ENCODE measurements at places on chromosomes 6 and 20.

GRCh38 chr6:122790028-122790422, 967 bp downstream of the SMPDL3A start:
- no peaks in the 10 kb centered on the region for H3K36me3 ChIP-seq
- H3K27ac ChIP-seq = no peak overlapping the region

GRCh38 chr6:28486988-28487742, 28.4 kb downstream of the GPX6 start:
- no peak for DNase-seq
- peaks cover 54% of the 10 kb centered on the region for H3K27me3 ChIP-seq
- H3K36me3 ChIP-seq = no peaks in the 10 kb centered on the region
- H3K4me3 ChIP-seq = no peak overlapping the region
- H3K4me1 ChIP-seq = peaks cover 17% of the 10 kb centered on the region

GRCh38 chr6:16505711-16506357, 255.4 kb downstream of the ATXN1 start:
- no peaks in the 10 kb centered on the region for H3K36me3 ChIP-seq
- H3K4me3 ChIP-seq = no peak overlapping the region
- no peak for DNase-seq
- peaks cover 15% of the 10 kb centered on the region for H3K4me1 ChIP-seq

GRCh38 chr6:37785002-37785662, 34.4 kb upstream of the ZFAND3 start:
- H3K27ac ChIP-seq = no peak overlapping the region
- H3K4me3 ChIP-seq = no peak overlapping the region
- H3K27me3 ChIP-seq = peaks cover 23% of the 10 kb centered on the region
- H3K4me1 ChIP-seq = peaks cover 17% of the 10 kb centered on the region
- no peak for DNase-seq
- H3K36me3 ChIP-seq = no peaks in the 10 kb centered on the region

DNA sequence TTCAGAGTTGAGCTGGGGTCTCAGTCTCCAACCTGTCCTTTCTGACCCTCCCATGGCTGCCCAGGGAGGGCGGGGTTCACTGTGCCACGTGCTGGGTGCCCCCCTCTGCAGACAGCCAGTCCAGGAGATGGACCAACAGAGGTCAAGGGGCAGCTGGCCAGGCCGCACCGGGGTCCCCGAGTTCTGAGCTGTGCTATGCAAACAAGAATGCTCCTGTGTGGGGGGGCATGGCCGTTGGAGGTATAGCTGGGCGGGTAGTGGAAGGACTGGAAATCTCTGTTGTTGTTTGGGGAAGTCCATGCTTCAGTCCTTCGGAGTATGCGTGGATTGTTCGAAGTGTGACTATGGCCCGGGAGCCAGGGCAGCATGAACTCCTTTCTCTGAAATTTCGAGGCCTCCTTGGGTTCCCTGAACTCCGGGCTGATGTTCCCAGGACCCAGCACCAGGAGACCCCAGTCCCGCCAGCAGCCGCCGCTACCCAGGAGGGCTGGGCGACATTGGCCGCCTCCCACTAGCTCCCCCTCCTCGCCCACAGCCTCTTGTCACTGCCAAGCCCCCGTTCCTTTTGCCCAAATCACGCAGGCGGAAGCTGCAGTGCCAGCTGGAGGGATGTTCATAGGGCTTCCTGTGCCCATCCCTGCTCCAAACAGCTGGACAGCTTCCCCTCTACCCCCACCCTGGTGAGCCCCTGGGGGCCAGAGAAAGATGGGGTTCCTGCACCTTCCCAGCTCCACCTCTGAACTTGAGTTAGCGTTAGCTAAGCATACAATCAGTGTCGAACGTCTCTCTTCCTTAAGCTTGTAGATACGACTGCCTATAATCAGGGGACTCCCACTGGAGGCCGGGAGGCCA, 126.6 kb downstream of the TAF4 start:
- no peaks in the 10 kb centered on the region for H3K27me3 ChIP-seq
- H3K36me3 ChIP-seq = no peaks in the 10 kb centered on the region
- H3K27ac ChIP-seq = no peak overlapping the region
- no peak for DNase-seq
- H3K4me1 ChIP-seq = no peaks in the 10 kb centered on the region

GRCh38 chr20:44603327-44603726, 20.9 kb downstream of the PKIG start:
- no peaks in the 10 kb centered on the region for H3K27me3 ChIP-seq
- DNase-seq = no peak
- H3K4me3 ChIP-seq = no peak overlapping the region
- H3K4me1 ChIP-seq = peaks cover 14% of the 10 kb centered on the region

DNA sequence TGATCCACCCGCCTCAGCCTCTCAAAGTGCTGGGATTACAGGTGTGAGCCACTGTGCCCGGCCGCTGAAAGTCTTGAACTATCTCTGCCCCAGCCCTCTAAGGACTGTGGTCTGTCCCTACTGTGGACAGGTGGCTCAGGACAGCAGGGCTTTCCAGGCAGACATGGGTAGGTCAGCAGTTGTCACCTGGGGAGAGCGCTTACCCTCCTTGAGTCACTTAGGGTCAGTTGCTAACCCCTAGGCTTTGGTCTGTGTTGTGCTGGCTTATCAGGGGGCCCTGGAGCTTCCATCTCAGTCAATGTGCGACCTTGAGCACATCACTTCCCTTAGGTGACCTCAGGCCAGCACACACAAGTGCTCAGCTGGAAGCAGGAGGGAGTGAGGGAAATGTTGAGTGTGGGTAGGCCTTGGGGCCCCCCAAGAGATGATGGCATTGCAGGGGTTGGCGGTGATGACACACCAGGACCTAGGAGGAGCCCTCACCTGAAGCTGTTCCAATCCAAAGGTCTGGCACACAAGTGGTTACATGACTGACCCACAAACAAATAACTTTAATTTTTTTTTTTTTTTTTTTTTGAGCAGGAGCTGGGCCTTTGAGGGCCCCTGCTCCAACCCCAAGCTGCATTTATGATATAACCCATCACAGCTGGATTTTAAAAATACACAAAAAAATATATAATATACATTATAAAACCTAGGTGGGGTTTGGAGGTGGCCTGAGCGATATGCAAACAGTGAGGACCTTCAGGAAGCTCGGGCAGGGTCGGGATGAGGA, 5.1 kb downstream of the RPL10A start:
- peaks cover 53% of the 10 kb centered on the region for H3K36me3 ChIP-seq
- H3K27ac ChIP-seq = no peak overlapping the region
- H3K4me3 ChIP-seq = no peak overlapping the region
- peaks cover 38% of the 10 kb centered on the region for H3K4me1 ChIP-seq
- no peak for DNase-seq
- no peaks in the 10 kb centered on the region for H3K27me3 ChIP-seq

- H3K27me3 ChIP-seq = no peaks in the 10 kb centered on the region
- no peaks in the 10 kb centered on the region for H3K36me3 ChIP-seq
- no peak overlapping the region for H3K27ac ChIP-seq
- H3K4me1 ChIP-seq = no peaks in the 10 kb centered on the region
- no peak for DNase-seq
- no peak overlapping the region for H3K4me3 ChIP-seq
These were observed 118.2 kb upstream of the DST start for GRCh38 chr6:56760842-56761241.

DNA sequence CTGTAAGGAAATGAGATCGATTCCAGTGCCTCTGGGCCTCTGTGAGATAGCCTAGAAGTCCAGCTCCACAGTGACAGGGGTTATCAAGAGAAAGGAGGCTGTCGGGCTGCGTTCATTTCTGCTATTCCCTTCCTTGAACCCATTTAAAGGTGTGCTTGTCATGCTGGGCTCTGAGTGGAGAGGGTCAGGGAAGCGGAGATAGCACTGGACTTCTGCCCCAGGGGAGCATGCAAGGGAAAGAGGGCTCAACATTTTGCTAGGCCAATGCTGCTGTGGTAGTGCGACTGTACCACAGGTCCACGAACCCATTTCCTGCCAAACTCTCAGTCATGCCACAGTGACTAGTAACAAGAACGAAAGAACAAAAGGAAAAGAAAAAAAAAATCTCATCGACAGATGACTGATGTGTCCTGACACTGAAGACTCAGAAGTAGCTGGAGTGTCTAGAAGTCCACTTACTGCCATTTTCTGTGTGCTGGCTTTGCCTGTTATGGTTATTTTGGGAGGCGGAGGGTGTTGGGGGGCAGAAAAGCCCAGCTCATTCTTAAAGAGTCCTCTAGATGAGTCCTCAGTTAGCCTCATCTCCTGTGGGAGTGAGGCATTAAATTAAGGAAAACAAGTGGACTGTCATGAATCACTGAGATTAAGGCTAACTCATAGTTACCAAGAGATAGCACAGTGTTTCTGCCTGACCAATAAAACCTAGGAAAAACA, 8.1 kb downstream of the NEDD9 start:
- H3K36me3 ChIP-seq = no peaks in the 10 kb centered on the region
- H3K27ac ChIP-seq = no peak overlapping the region
- H3K27me3 ChIP-seq = no peaks in the 10 kb centered on the region
- peaks cover 24% of the 10 kb centered on the region for H3K4me1 ChIP-seq

- H3K36me3 ChIP-seq = no peaks in the 10 kb centered on the region
- DNase-seq = no peak
- H3K4me1 ChIP-seq = no peaks in the 10 kb centered on the region
- no peak overlapping the region for H3K27ac ChIP-seq
These were observed 195.4 kb upstream of the RUNX2 start for GRCh38 chr6:45132658-45133294.

DNA sequence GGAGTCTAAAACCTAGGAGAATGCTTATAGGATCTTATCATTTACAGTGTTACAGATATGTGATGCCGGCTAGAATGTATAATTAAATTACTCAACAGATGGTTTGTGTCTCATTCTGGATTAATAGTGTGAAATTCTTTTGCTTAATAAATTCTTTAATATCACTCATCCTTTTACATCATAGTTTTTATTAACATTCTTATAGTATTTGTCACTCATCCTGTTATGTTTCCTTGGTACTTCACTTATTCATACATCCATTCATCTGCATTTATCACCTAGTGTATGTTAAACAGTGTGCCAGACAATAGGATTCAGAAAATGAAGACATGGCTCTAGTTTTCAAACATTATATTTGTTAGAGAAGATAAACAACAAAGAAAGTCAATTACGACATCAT, 468.7 kb downstream of the FRK start:
- no peaks in the 10 kb centered on the region for H3K4me1 ChIP-seq
- no peak for DNase-seq
- no peak overlapping the region for H3K27ac ChIP-seq
- H3K36me3 ChIP-seq = no peaks in the 10 kb centered on the region
- H3K27me3 ChIP-seq = no peaks in the 10 kb centered on the region

- H3K36me3 ChIP-seq = no peaks in the 10 kb centered on the region
- H3K4me3 ChIP-seq = no peak overlapping the region
- DNase-seq = no peak
- H3K4me1 ChIP-seq = no peaks in the 10 kb centered on the region
- H3K27me3 ChIP-seq = no peaks in the 10 kb centered on the region
- no peak overlapping the region for H3K27ac ChIP-seq
These were observed 14.9 kb upstream of the DDO start for GRCh38 chr6:110430236-110430635.

DNA sequence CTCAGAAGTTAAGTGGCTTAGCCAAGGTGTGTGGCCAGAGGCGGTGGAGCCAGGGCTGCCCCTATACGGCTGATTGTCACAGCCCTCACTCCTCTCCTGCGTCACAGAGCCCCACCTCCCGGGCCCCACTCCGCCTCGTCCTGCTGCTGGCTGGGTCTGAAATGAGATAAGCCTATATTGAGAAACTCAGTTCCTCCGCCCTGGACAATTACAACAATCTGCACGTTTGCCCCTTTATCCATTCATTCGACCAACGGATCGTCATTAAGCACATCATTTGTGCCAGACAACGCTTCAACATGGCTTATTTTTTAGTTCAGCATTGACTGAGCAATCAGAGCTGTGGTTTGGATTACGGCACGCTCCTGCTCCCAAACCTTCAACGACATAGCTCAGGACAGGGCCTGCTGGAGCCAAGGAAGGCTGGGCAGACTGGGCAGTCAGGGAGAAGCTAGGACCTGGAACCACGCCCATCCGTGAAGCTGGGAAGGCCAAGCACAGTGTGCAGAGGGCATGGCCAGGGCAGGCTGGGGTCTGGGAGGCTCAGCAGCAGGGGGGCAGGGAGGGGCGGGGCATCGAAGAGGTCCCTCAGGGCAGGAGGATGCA, 16.6 kb upstream of the EZR start:
- no peak overlapping the region for H3K27ac ChIP-seq
- H3K36me3 ChIP-seq = no peaks in the 10 kb centered on the region
- H3K27me3 ChIP-seq = no peaks in the 10 kb centered on the region
- no peak for DNase-seq
- no peak overlapping the region for H3K4me3 ChIP-seq

GRCh38 chr20:56925831-56926170, 296.7 kb downstream of the TFAP2C start:
- H3K27me3 ChIP-seq = peaks cover 32% of the 10 kb centered on the region
- no peak overlapping the region for H3K4me3 ChIP-seq
- H3K27ac ChIP-seq = no peak overlapping the region
- H3K36me3 ChIP-seq = no peaks in the 10 kb centered on the region
- H3K4me1 ChIP-seq = peaks cover 3% of the 10 kb centered on the region

DNA sequence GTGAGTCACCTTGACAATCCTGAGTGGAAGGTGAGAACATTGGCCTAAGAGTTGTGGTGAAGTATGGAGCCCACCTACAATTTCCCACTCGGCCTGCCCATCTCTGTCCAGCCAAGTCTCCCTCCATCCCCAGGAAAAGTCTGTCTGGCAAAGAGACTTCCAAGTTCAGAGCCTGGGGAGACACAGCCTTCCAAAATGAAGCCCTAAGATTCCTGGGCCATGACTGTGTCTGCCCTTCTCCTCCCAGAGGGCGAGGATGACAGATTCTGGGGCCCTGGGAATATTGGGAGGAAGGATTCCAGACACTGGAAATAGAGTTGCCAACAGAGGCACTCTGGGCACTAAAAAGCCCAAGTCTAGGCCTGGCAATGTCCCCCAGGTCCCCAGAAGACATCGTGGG, 176.8 kb downstream of the NFATC2 start:
- no peak for DNase-seq
- H3K36me3 ChIP-seq = no peaks in the 10 kb centered on the region
- no peak overlapping the region for H3K27ac ChIP-seq
- H3K4me3 ChIP-seq = no peak overlapping the region
- H3K4me1 ChIP-seq = no peaks in the 10 kb centered on the region
- no peaks in the 10 kb centered on the region for H3K27me3 ChIP-seq

GRCh38 chr20:18359854-18360253, 71.5 kb downstream of the ZNF133 start:
- no peak for DNase-seq
- H3K36me3 ChIP-seq = no peaks in the 10 kb centered on the region
- H3K4me3 ChIP-seq = no peak overlapping the region
- H3K4me1 ChIP-seq = no peaks in the 10 kb centered on the region
- H3K27ac ChIP-seq = no peak overlapping the region

DNA sequence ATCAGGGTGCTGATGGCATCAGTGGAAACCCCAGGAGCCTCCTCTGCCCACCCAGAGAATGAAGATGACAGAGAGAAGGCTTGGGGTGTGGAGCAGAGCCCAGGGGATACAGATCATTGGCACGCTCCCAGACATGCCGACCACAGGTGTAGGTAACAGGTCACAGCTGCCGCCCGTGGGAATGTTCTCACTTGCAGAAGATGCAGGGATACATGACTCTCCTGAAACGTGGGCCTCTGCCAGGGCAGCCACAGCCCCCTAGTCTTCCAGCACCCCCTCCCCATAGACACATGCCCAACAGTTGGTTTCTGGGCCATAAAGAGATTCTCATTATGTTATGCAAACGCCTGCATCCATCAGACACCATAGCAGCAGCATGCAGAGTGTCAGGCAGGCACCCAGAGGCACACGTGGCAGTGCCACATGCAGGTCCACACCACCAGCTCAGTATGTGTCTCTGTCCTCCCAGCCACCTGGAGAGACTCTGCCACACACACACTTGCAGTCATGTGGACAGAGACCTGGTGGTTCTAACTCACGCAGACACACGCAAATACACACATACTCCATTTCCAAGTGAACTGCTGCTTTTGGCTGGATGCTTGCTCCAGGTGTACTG, 45.5 kb downstream of the LRFN2 start:
- no peaks in the 10 kb centered on the region for H3K4me1 ChIP-seq
- no peaks in the 10 kb centered on the region for H3K36me3 ChIP-seq
- no peak for DNase-seq
- H3K4me3 ChIP-seq = no peak overlapping the region
- H3K27ac ChIP-seq = no peak overlapping the region
